ENCODE measurements at places on chromosomes 12 and 14.
A peak's percentile ranks its signal among the peaks of the same experiment; 100 is the strongest.

GRCh38 chr14:24131549-24131966 is 1.1 kb downstream of the FITM1 start:
- DNase-seq = no peak

GRCh38 chr12:49017891-49018260 is 700 bp downstream of the PRKAG1 start:
- DNase-seq = peak; percentile 63

DNA sequence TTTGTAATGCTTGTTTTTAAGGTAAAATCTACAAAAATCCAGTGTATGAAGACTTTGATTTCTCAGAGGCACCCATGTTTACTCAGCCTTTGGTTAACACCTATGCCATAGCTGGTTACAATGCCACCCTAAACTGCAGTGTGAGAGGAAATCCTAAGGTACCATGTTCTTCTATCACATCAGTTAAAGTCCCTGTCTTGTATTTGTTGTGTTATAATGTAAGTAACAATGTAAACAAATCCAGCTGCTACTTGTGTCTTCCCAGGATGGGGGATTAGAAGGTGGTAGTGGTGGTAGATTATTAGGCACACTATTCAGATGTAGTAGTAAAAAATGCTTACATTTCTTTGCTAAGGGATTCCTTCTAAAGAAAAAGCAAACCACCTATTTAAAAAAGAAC is 19.4 kb upstream of the CHPT1 start:
- no peak for DNase-seq

DNA sequence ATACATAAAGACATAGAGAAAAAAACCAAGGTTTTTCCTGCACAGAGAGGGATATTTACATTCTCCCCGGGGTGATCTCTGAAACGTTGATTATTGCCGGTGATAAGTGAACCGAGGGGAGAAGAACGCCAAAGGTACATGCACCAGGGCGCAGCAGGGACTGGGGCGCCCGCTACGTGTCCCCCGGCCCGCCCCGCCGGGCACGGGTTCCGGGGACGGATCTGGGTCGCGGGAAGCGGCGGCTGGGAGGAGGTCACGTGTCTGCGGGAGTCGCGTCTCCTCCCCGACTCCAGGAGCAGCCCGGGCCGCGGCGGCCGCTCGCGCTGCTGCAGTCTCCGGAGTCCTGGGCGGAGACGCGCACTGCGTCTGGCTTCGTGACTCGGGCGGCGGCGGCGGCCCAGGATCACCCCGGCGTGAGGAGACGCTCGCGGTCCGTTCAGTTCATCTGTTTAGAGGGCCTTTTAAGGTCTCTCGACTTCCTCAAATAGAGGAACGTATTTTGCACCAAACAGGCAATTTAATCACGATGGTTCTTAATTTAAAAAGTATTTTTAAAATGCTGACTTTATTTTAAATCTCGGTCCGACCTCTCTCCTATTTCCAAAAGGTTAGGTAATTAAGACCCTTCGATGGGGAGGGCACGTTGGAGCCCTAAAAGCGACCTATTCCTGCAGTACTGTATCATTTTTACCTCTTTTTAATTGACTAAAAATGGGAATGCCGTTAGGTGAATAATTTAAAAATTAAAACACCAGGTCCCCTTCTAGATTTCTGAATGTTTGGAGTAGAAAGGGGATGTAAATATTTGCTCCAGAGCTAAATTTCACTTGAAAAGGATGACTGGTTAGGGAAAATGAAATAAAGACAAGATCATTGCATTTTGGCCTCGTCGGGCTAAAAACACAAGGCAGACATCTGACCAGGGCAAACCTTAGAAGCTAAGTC is 1.8 kb upstream of the BHLHE41 start:
- peak; percentile 83 for DNase-seq

DNA sequence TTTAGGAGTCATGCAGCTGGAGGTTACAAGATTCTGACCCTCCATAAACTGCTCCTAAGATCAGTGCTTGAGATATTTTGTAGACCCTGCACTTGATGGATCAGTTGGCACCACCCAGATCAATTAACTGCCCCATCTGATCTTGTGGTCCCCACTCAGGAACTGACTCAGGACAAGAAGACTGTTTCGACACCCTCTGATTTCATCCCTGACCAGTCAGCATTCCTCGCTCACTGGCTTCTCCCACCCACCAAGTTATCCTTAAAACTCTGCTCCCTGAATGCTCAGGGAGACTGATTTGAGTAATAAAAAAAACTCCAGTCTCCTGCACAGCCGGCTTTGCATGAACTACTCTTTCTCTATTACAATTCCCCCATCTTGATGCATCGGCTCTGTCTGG is 360.2 kb downstream of the GALC start:
- no peak for DNase-seq

DNA sequence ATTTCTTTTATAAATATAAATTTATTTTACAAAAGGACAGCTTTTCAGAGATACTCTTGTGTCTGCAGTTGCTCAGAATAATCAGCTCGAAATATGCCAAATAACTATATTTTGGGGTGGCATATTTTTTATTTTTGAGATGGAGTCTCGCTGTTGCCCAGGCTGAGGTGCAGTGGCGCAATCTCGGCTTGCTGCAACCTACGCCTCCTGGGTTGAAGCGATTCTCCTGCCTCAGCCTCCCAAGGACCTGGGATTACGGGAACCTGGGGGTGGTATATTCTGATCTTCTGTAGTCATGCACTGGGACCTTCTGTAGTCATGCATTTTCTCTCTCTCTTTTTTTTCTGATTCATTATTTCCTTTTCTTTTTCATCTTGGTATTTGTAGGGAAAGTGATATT is 135.0 kb upstream of the AMIGO2 start:
- no peak for DNase-seq

- DNase-seq = no peak
Observed at GRCh38 chr12:26782372-26783130, 50.4 kb downstream of the ITPR2 start.

DNA sequence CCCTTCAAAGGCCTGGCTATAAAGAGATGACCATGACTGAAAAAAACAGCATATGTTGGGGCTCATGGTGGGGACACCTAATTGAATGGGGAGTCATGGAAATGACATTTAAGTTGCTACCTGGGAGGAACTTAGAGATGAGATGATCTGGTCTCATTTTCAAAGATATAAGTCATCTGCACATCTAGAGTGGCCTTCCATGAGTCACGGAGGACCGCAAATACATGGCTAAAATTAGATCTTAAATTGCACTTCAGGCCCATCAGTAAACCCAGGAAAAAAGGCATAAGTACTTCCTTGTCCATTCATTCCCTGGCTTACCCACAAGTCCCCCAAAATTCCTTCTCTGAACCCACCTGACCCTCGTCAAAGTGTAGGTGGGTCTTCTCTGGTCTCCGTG is 53.4 kb downstream of the SPTB start:
- no peak for DNase-seq

DNA sequence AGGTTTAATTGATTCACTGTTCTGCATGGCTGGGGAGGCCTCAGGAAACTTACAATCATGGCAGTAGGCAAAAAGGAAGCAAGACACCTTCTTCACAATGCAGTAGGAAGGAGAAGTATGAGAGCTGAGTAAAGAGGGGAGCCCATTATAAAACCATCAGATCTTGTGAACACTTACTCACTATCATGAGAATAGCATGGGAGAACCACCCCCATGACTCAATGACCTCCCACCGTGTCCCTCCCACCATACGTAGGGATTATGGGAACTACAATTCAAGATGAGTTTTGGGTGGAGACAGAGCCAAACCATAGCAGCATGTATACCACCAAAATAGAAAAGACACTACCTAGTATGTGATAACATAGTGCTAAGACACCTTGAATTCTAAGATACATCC is 2.9 kb upstream of the HMGA2 start:
- no peak for DNase-seq

DNA sequence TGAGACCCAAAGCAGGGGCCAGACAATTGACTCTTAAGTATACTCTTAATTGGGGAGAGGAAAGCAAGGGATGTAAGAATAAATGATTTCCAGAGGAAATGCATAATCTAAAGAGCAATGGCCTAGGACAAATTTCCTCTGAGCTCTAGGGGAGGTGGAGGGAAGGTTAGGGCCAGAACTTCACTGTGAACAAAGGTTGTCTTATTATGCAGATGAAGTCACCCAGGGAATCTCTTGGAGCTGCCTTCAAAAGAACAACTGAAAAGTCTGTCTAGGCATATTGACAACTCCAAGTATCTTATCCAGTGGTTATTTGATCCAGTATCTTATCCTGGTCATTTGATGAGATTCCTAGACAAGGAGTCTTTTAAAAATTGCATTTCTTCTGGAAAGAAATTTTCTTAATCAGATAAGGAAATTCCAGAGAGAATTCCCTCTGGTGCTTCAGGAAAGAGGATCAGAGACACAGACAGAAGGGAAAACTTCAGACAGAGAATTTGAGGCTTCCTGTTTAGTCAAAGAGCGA is 16.5 kb upstream of the SMIM10L1 start:
- DNase-seq = no peak

DNA sequence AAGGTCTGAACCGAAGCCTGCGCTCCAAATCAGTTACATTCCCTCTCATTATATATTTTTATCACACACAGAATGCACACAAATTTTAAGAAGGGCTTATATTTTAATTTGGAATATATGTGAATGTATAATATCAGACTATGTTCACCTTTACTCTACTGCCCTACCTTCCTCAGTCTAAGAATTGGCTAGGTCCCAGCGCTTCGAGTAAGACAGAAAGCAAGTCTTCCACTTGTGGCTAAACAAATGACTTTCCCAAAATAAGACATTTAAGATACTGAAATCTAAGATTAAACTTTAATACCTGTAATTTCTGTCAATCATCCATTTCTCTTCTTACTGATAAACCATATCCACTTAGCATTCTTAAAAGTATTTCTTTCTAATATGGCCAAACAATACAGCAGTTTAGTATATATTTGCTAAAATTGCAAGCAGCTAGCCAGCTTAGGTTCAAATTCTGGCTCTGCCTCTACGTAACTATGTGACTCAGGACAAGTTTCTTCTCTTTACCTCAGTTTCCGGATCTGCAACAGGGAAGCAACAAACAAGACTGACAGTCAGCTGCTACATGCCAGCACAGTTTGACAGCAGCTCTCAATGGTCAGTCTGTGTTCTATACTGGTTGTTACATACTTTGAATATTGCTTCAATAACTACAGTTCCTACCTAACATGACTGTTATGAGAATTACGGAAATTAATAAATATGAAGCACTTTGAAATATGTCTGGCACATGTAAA is 2.0 kb downstream of the INTS13 start:
- DNase-seq = no peak

GRCh38 chr12:26711569-26711968 is 121.4 kb downstream of the ITPR2 start:
- DNase-seq = peak; percentile 43

- no peak for DNase-seq
Observed at GRCh38 chr12:48291511-48291910, 59.2 kb downstream of the ZNF641 start.

- peak; percentile 77 for DNase-seq
Observed at GRCh38 chr12:82527165-82527780, 159.4 kb upstream of the TMTC2 start.

DNA sequence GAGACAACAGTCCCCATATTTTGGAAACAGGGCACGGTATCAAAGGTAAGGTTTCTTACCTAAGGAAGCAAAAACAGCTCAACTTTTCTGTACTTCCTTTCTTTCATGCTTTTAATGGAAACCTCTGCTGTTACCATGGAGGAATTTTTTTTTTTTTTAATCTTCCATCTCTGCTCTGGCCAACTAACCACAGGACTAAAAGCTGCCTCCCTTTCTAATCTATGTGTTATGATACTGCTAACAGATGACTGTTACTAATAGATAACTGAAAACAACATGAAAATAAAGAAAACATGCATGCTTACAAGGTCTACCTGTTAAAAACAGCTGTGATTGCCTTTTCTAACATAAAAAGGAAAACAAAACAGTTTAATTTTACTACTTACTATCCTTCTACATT is 168.4 kb downstream of the SOX5 start:
- no peak for DNase-seq

DNA sequence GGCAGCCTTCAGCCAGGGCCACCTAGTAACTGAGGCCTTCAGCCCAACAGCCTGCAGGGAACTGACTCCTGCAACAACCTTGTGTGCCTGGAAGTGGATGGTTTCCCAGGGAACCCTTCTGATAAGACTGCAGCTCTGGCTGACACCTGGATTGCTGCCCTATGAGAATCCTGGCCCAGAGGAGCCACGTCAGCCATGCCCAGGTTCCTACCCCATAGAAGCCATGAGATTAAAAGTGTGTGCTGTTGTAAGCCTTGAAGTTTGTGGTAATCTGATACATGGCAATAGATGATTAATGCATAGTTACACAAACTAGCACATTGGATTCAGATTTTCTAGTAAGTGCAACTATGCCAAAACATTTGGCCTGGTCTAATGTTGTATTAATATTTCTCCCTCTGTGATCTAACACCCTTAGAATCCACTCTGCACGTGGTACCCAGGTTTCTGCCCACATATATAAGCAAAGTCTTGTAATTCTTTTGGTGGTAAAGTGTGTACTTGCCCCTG is 64.8 kb upstream of the BEGAIN start:
- no peak for DNase-seq

GRCh38 chr14:91281346-91281745 is 36.8 kb upstream of the GPR68 start:
- no peak for DNase-seq

DNA sequence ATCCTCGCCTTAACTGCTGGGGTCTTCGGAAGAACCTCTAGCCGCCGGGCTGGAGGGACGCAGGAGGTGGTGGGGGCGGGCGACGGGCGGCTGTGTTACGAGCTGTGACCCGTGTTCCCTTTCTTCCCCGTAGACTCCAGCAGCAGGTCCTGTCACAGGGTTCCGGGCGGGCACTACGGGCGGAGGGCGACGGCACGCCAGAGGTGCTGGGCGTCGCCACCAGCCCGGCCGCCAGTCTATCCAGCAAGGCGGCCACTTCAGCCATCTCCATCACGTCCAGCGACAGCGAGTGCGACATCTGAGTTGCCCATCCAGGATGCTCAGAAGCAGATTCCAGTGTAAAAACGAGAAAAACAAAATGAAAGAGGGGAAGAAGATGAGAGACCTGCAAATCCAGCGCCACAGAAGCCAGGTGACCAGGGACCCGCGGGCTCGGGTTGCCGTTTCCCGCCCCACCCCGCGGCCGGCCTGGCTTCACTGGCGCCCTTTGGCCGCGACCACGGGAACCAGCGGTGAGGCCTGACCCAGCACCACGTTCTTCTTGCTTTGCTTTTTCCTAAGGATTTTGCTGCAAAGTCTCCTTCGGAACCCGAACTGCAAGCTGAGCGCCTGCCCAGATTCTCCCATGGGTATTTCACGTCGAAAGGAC is 2.1 kb downstream of the SIX6 start:
- no peak for DNase-seq

- DNase-seq = no peak
Observed at GRCh38 chr12:121264951-121265515, 31.5 kb downstream of the CAMKK2 start.

- DNase-seq = peak; percentile 57
Observed at GRCh38 chr14:61934385-61934784, 172.2 kb downstream of the SNAPC1 start.

GRCh38 chr14:101124815-101125214 is 221.3 kb upstream of the RTL1 start:
- DNase-seq = no peak

DNA sequence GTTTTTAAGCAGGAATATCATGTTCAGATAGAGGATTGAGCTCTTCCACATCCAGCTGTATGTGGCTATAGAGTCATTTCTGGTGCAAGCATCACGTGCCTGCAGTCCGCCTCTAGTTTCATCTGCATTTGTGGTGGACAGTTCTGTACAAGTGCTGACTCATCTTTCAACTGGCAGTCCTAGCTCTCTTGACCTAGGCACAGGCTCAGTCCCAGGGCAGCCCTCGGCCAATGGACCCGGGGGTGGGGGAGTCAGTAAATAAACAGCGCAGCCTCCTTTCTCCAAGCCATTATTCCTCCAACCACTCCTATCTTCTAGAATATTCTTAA is 41.8 kb upstream of the FRMD6 start:
- peak; percentile 43 for DNase-seq

- no peak for DNase-seq
Observed at GRCh38 chr14:68306265-68306933, 486.5 kb downstream of the ZFP36L1 start.

Measured in fibroblast of pulmonary artery (primary cell).